ENCODE measurements at places on chromosomes 7 and 10.

- DNase-seq: no peak
These were observed 26.1 kb downstream of the DYNC1I1 start for GRCh38 chr7:95798401-95798930.

GRCh38 chr7:131336956-131337355, 9.3 kb downstream of the MKLN1 start:
- DNase-seq: peak; percentile 25

- peak; percentile 62 for DNase-seq
These were observed 38.1 kb upstream of the XPNPEP1 start for GRCh38 chr10:109961174-109962001.

DNA sequence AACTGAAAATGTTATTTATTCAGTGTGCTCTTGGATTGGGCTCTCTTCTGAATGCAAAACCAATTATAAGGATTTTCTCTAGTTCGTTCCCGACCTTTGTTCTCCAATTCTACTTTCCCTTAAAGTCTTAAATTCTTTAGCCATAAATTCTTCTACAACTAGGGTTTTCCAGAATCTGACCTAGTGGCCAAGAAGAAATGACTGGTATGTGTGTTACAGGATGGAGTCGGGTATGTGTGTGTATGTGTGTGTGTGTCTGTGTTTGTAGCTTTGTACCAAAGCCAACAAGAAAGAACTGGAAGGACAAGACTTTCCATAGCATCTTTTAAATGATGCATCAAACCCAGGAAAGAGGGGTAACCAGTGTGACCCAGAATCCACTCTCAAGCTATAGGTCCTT, 25.8 kb upstream of the LEP start:
- peak; percentile 34 for DNase-seq

- no peak for DNase-seq
These were observed 5.6 kb downstream of the IMPDH1 start for GRCh38 chr7:128404143-128404681.

DNA sequence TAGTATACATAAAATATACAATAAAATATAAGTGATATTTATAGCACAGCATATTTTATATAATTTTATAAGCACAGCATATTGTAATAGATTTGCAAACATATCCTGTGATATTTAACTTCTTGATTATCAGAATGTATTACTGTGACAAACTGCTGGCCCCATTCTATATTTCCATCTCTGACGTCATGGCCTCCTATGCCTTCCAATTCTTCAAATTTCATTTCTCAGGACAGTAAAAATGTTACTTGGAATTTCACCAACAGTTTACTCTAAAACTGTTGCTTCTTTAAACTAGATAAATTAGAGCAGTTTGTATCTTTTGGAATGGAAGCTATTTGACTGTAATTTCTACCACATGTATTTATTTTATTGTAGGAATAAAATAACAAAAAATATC, 102.5 kb upstream of the SLC25A13 start:
- DNase-seq: no peak

- no peak for DNase-seq
These were observed 302.6 kb upstream of the SP4 start for GRCh38 chr7:21125297-21125696.

- DNase-seq: no peak
These were observed 13.6 kb downstream of the CCSER2 start for GRCh38 chr10:84341983-84342382.

- no peak for DNase-seq
These were observed 364.5 kb downstream of the DPP6 start for GRCh38 chr7:154416714-154417113.

DNA sequence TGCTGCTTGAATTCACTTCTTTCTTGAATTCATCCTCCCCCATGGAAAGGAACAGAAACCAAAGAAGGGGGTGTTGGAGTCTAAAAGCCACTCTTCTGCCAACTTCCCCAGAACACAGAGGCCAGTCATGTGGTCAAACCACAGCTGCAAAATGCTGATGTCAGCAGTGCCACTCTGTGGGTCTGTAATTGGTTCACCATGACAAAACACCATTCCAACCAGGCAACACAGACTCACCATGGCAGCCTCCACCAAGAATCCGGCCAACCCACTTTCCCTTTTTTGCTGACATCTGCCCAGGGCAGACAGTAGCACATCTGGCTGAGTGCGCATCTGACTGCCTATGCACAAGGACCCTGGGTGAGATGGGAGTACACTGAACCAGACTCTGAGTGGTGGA, 16.8 kb downstream of the OSBPL3 start:
- DNase-seq: no peak

DNA sequence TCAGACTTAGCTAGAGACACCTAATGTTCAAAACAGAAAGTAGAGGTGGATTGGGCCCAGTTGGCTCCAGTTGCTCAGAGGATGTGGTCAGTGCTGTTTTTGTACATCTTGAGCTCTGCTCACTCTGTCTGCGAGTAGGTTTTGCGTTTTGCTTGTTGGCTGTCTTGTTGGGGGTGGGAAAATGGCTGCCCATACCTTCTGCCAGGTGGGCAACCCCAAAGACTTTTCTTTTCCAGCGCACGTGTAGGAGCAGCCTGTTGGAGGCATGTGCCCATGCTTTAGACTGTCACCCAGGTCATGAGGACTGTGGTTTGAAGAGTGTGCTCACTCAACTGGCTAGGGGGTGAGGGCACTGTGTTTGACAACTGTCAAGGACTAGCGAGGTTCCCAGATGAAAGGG, 73.9 kb downstream of the KAT6B start:
- no peak for DNase-seq

- no peak for DNase-seq
These were observed 2.3 kb upstream of the TAX1BP1 start for GRCh38 chr7:27737616-27738015.

DNA sequence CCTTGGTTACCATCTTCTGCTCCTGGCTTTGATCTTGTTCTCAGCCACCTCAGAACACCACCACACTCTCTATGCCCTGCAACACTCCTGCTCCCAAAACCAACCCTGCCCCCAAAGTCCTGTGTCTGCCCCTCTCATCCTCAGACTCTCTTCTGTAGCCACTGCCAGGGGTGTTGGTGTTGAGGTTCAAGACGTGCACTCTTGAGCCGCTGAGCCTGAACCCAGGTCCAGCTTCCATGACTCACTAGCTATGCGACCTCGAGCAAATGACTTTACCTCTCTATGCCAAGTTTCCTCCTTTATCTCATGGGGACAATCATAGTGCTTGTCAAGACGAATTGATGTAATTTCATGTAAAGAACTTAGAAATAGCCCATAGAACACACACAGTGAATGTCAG, 840 bp upstream of the ATP6V0A4 start:
- no peak for DNase-seq

DNA sequence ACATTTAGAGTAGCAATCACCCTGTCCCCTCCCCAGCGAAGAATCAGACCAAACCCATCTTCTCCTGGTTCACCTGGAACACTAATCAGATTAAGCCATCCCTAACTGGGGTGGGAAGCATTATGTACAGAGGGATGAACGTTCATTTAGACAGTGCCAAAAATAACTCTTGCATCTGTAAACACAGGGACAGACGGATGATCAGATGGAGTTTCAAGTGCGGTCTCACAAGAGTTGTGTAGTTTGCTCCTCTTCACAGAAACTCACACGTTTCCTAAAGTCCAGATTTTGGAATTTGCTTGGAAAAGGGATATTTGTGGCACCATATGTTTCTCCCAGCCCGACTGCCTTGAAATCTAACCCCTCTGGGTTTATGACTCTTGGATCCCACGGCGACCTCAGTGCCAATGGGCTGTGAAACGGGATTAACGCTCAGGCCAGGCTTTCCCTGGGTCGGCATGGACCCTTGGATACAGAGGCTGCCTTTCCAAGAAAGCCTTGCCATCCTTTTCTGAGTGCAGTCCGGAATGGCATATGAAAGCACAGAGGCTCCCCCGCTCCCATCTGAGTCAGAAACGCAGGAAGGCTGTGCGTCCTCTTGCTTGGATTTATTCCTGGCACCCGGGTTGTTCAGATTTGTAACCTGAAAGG, 293.2 kb upstream of the HABP2 start:
- DNase-seq: no peak

GRCh38 chr7:84175461-84175860, 19.1 kb downstream of the SEMA3A start:
- DNase-seq: no peak

DNA sequence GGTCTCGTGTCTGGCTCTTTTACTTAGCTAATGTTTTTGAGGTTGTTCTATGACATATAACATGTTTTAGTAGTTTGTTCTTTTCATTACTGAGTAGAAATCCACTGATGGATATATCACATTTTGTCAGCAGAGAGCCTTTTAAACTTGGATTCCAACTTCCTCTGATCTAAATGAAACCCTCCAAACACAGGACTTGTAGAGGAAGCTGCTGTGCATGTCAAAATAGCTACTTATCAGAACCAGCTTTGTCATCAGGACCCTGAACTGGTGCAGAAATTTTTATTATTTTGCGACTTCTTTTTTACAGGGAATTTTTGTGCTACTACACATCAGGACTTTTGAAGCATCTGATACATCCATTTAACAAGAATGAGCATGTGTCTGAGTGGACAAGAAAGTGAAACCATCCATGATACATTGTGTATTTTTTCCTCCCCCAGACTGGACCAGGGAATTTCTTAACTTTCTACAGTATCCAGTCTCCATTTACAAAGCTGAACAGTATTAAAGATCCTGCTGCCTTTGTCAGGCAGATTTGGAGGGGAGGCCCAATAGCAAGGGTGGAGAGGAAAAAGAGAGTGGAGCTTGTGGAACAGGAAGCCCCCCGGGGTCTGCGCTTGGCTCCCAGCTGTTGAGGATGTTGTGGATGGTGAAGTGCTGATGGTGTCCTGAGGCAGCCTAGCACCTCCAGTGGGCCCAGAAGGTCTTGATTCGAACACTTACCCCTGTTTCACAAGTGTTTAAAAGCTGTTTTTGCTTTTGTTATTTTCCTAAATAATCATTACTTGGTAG, 29.3 kb upstream of the MTPAP start:
- peak; percentile 42 for DNase-seq

DNA sequence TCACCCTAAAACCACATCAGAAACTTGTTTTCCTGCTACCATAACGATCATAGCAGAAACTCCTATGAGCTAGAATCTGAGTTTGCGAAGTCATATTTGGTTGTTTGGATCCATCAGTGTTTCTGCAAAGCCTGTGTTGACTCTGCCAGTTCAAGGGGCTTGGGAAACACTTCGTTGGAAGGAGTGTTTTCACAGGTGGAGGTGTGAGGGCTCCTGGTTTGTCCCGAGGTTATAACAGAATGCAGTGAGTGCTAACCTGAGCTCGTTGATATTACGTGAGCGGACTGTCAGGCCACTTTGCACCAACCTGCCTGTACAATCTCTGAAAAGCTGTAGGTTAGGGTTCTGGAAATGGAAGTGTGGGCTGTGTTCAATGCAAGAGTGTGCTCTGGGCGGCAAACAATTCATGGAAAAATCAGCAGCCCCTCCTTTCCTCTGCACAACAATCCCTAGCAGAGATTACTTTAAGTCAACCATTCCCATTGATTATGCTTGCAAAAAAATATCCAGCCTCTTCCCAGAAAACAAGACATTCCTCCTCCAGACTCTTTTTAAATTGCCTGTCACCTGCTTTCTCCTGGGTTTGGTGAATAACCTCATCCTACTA, 622.0 kb downstream of the TYW1 start:
- DNase-seq: no peak

DNA sequence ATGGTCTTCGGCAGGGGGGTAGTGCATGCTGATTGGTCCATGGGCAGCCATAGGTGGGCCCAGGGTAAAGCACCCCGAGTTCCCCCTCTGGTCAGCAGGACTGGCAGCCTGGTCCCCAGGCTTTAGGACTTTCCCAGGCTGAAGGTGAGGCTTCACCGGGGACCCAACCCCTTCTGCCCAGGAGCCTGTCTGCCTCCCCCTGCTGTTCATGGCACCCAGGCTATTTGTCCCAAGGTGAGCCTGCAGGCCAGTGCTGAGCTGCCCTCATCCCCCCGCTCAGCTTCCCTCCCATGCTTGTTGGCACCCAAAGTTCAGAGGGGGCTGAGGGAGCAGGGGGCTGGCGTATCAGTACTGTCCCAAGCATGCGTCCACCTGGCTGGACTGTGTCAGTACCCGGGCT, 38.5 kb upstream of the ZNRF2 start:
- no peak for DNase-seq

DNA sequence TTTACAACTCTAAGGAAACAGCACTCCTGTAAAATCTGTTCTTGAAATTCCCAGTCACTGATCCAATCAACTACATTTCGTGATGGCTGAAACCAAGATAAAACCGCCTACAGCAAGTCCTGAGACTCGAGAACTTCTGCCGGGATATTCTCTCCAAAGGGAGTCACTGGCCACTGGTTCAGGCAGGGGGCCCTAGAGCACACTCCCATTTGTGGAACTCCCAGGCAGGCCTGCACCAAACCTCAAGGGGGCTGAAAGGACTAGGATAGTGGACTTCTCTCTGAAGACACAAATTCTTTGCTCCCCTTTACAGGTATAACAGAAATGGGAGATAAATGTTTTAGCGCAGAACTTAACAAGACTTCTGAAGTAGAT, 16.3 kb downstream of the CYTH3 start:
- no peak for DNase-seq

DNA sequence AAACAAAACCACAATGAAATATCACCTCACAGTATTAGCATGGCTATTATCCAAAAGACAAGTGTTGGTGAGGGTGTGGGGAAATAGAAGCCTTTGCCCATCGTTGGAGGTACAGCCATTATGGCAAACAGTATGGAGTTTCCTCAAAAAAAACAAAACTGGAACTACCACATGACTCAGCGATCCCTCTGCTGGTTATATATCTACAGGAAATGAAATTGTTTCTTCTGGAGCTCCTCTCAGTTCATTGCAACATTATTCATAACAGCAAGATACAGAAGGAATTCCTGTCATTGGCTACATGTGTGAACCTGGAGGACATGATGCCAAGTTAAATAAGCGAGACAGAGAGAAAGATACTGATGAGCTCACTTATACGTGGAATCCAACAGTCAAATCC, 2.4 kb upstream of the UBE3C start:
- DNase-seq: peak; percentile 84

DNA sequence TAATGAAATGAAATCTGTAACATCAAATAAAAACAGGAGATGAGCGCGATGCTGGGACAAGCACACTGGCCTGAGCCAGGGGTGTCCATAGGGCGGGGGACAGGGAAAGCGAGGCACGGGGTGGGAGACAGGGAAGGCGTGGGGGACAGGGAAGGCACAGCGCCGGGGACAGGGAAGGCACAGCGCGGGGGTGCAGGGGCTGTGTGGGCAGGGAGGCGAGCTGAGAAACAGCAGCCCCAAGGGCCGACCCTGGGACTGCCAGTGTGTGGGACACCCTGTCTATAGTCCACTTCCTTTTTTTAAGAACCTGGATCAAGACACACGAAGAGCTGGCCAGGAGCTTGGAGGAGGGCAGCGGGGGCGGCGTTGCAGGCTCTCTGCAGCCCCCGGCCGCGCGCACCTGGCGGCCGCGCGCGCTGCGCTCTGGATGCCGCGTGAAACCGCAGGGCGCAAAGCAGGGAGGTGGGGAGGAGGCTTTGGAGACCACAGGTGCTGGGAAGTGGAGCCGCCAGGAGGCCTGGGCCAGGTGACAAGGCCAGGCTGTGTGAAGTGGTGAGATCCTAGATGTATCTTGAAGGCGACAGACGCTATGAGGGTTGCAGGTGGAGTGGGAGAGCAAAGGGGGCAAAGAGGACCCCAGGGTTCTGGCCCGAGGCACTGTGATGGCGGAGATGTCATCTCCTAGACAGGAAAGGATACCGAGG, 157.7 kb downstream of the COBL start:
- no peak for DNase-seq
